ENCODE measurements at places on chromosomes 3 and 15.
A peak's percentile ranks its signal among the peaks of the same experiment; 100 is the strongest.

GRCh38 chr3:190224863-190225692, 97.2 kb downstream of the CLDN1 start:
- peak; percentile 9 for DNase-seq

DNA sequence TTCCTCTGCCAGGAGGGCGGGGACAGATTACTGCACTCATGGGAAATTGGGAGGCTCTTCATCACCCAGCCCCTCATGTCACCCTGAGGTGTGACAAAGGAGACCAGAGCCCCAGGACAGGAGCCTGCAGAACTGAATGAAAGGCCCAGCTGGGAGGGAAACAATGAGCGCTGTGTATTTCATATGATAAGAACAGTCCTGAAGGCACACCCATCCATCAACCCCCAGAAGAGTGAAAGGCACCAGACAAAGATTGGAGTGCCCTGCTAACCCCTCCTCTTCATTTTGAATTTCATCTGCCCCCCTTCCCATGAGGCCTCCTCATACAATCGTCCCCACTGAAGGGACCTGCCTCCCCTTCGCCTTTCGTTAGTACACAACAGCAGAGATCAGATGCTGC, 160.0 kb upstream of the PRICKLE2 start:
- no peak for DNase-seq

DNA sequence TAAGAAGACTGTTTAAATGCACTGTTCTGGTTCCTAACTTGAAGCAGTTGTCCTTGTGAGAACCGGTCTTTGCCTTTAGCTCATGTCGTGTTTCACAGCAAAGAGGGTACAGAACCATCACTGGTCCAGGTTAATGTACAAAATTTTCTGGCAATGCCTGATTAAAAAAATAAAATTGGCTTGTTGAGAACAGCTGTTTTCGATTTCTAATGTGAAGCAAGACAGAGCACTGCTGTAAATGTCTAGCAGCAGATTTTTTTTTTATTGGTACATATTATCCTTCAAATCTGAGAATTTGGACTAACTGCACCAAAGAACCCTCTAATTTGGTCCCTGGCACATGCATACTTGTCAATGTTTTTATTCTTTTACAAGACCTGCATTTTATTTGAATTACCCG, 103.3 kb downstream of the STT3B start:
- no peak for DNase-seq

DNA sequence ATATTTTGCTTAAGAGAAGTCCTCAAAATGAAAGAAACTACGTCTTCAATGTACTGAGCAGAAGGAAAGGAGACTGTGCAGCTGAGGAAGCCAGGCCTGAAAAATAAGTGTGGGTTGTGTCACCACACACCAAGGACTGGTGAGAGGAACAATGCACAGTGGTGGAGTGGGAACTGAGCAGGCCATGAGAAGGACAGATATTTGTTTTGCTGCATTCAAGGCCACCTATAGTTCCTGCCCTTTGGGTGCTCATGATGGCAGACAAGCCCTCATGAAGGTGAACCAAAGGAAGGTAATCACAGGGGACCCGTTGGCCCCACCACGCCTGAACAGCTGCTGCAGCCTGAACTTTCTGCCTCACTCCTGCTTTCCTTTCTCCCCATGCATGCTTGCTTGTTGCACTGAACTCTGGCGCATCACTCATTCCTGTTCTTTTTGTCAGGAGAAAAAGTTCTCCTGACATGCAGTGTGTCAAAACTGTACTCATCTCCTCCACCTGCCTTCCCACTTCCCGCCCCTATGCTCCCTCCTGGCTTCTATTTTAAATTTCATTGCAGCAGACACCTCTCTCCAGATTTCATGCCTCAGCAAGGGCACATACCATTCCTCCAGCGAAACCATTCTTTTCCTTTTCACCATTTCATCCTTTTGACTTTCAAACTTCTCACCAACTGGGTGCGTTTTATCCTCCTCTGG, 2.2 kb upstream of the RNF7 start:
- no peak for DNase-seq

GRCh38 chr3:42569593-42570142, 12.1 kb downstream of the SEC22C start:
- no peak for DNase-seq

DNA sequence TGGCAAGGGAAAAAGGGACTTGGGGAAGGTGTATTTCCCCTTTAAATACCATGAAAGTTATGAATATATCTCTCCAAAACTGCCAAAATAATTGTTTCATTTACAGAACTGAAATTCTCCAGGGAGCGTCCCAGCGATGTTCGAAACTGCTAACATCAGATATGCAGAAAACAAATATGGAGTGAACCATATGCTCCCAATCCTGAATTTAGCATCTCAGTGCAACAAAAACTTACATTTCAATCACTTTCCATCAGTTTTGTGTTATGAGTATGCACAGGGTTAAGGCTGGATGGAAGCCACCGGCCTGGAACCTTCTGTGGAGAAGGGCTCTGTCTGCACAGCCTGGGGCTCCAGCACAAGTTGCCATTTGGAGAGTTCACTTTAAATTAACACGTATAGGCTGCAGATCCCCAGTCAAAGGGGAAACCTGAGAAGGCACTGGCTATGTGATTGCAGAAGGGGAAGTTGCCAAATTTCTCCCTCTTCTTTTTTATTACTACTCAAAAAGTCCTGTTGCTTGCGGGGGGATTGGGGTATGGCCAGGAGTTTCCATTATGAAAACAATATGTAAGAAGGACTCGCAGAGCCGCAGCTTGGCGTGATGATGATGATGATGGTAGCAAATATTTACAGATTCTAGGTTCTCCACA, 56.9 kb upstream of the FOXP1 start:
- DNase-seq, result no peak

Data from amniotic stem cell (primary cell).